Femur (tissue), 1 donor: ENCODE measurements at places on chromosomes 7 and 10.

DNA sequence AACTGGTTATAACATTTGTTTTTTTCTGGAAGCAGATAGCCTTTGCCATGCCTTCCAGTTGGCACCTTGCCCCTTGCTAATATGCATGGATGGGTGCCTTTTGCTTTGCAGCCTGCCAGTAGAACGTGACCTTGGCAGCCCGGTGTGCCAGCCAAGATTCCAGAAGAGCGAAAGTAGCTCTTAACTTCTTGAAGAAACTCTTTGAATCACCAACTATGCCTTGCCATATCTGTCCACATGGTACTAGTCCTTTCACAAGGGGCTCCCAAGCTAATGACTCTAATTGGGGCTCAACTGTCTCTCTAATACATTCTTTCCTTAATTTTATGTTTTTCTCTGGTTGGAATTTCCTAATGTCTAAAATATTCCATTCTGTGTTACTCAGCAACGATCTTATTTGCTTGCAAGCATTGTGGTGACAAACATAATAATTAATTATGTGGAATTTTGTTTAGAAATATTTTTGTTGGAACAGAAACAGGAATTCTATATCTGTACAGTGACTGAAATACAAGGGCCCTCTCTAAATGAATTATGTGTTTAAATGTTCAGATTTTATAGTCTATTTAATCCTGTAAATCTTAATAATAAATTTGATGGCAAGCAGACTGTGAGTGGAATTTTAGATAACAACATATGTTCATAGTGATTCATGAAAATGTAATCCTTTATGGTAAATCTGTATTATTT, 45.8 kb downstream of the HDAC9 start:
- DNase-seq: peak; percentile 56

DNA sequence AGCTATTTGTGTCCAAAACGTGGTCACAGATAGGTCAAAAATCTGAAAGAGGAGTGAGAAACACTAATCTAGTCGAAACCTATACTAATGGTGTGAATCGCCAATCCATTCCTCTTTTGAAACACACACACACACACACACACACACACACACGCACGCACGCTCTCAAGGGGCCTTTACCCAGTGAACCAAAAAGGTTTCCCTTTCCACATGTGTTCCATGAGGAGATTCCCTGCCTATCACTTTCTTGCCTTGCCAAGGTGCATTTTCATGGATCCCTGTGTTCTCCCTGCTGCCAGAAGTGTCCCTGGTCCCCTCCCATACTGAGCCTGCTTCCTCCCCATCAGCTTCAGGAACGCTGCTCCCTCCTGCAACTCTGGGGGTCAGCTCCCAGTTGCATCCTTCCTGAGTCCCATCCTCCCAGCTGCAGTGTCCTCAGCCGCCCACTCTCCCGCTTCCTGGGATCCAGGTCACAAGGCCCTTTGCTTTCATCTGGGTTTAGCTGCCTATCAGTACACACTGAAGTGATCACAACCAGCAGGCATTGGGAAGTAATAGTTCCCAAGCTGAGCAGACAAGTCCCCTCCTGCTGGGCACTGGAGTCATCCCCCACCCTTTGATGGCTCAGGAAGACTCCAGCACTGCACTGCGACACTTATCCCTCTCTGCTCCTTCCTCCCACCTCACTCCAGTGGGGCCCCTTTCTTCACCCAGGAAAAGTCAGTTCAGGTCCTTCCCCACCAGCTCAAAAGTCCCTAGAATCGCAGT, 49.2 kb upstream of the KCNMA1 start:
- no peak for DNase-seq

- no peak for DNase-seq
Observed at GRCh38 chr7:43479042-43479441, 103.9 kb upstream of the STK17A start.

- no peak for DNase-seq
Observed at GRCh38 chr10:86759073-86759672, 2.8 kb downstream of the BMPR1A start.
